Activated CD8-positive, alpha-beta memory T cell treated with anti-CD3 and anti-CD28 coated beads for 24 hours (primary cell): ENCODE measurements at places on chromosomes 2 and 18.
A peak's percentile ranks its signal among the peaks of the same experiment; 100 is the strongest.

DNA sequence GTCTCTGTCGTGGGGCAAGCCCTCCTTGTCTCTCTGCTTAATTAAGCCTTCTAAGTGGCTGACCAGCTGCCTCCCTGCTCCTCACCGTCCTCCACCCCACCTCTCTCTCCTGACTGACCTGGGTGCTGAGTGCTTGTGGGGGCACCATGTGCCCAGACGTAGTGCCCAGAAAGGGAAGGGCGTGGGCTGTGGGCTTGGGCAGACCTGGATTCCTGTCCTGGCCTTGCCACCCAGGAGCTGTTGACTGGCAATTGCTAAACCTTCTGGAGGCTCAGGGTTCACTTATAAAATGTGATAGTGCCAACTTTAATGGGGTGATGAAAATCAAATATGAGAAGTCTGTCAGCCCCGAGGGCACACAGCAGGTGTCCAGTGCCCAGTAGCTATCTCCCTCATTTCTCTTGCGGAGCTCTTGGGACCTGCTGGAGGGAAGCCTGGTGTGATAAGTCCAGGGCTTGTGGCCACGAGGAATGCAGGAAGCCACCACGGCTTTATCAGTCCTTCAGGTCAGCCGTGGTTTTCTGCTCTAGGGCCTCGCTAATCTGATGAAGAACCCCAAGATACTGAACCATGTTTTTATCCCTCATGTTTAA, 22.0 kb upstream of the INHBB start:
- no peak for DNase-seq

DNA sequence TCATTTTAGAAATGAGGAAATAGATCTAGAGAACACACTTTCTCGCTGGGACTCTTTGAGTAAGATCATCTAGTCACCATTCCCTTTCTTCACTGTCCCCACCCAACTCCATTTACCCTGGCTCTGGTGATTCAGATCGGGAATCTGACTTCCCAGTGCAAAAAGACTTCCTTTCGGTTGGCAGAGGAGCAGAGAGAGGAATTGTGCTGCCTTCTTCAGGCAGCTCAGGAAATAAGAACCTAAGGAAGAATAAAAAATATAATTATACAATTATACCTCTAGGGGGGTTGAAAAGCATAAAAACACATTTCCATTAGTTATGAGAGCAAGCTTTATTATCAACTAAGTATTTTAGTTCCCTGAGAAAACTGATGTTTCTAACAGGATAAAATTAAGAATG, 9.3 kb upstream of the MPP4 start:
- no peak for DNase-seq

DNA sequence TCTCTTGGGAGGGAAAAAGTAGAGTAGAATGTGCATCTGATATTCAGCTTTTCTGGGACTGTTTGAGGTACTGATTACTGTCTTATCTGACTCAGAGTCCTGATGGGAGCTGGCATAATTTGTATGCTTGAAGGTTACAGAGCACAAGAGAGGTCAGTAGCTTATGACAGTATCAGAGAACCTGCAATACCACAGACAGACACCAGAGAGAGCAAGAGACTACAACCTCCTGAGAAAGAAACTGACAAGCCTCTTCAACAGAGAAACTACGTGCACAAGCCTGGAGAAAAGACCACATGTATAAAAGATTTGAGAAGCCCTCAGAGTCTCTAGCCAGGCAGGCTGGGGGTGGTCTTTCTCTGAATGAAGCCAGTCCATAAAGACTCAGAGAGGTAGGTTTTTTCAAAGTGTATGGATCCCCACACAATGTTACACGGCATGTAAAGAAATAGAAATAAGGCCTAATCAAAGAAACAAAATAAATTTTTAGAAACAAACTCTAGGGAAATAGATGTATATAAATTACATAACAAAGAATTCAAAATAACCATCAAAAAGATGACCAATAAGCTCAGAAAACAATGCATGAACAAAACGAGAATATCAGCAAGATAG, 568.3 kb downstream of the LRRTM4 start:
- no peak for DNase-seq

- no peak for DNase-seq
These were observed 85.7 kb downstream of the SLC4A3 start for GRCh38 chr2:219713110-219713509.

DNA sequence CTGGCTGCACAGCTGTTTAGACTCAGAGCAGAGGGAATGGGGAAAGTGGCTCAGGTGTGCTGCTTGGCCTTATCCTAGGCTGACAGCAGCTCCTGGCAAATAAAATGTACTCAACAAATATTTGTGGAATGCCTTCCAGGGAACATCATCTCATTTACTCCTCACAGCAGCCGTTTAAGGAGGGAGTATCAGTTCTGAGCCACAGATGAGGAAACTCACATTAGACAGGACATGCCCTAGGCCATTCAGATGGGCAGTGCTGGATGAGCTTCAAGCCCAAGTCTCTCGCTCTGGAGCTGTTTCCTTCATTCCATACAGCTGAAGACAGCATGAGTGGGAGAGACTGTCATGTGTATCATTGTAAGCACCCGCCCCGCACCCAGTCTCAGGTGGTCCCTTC, 129.6 kb upstream of the CNGA3 start:
- DNase-seq: no peak

DNA sequence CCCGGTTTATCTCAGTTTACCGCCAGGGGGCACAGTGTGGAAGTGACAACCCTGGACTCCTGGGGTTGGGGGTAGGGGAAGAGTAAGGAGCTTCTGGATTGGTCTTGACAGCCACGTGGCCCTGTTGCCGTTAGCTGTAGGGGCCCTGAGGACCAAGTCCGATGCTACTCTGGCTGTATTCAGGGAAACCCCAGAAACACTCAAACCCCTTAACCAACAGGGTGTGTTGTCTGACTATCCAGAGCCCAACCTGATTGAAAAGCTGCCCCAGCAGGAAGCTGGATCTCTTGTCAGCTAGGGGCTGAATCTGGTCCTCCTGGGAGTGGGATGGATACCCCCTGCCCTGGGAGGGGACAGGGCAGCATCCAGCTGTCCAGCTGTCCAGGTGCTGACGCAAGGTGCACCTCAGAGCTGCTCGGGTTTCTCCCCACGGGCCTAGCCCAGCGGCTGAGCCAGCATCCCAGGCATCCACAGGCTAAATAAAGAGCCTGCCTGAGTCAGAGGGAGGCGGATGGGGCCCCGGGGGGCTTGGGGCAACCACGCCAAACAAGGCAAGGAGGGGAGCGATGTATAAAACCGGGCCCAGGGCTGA, 3.1 kb upstream of the GMPPA start:
- peak; percentile 79 for DNase-seq

DNA sequence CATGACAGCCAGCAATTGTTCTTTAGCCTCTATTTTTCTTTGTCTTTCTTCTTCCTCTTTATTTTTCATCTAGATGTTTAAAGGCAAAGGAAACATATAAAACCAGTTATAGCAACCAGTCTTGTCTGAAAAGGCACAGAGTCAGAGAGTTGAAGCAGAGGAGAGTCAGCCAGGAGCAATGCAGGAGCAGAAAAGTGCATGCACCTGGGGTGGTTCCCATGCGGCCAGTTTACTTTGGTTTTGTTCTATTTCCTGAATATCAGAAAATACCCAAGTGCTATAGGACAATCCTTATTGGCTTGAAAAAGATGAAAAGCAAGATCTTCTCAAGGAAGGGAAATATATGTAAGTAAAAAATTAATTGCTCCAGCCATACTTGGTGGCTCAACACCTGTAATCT, 44.9 kb downstream of the CFAP210 start:
- no peak for DNase-seq

DNA sequence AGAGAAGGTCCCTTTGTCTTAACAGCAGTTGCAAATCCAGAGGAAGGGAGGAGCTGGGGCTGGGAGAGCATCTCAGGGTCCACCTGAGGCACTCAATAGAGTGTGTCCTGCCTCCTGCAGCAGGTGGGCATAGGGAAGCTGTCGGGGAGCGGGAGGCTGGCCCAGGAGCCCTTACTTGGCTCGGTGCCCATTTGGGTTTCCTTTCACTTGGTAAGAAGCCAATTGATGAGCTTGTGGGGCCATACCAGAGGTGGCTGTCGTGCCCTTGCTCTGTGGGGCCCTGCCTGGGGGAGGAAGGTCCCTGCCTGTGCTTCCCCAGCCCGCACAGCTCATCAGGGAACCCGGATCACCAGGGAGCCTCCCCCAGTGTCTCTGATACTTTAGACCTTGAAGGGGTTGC, 229.7 kb downstream of the DYSF start:
- DNase-seq: no peak

DNA sequence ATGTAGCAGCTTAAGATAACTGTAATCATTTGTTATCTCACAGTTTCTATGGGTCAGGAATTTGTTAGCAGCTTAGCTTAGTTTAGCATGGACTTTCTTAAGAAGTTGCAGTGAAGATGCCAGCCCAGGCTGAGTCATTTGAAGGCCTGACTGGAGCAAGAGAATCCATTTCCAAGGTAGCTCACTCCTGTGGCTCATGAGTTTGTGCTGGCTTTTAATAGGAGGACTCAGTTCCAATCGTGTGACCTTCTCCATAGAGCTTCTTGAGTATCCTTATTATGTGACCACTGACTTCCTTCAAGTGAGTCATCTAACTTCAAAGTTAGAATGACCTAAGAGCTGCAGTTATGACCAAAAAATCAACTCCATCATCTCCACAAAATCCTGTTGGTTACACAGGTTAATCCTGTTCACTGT, 1.4 kb downstream of the GPATCH11 start:
- DNase-seq: no peak

DNA sequence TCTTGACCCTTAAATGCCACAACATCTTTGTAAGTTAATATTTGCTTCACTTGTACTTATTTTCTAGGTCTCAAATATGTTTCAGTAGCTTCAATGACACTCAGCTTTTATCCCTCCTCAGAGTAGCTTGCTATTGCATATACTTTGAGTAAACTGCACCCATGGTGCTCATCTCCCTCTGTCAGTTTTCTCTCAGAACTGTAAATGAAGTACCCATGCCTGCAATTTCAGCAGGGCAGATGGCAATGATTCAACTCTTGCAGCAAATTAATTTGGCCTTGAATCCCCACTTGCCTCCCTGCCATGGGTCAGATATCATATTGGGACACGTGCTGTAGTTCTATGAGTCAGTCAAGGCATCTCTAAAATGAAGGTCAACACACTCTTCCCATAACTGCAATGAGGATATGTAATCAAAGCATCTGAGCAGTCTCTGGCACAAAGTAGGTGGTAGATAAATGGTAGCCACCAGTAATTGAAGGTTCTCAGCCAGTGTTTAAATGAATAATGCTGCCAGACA, 225.8 kb downstream of the PIEZO2 start:
- DNase-seq: no peak

DNA sequence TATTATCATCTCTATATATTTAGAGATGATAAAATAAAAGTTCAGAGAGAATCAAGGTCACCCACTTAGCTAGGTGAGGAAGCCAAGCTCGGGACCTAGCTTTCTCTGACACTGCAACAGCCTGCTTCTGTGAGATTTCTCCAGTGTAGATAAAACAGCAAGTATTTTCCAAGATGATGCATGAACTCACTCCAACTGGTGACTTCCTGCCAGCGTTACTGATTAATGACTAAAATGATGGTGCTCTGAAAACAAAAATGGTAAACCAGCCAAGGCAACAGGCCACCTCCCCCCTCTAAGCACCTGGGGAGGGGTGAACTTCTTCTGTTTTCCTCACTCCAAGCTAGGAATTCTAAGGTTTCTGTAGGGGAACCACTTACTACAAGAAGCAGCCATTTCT, 510.2 kb upstream of the ID2 start:
- DNase-seq: no peak

- no peak for DNase-seq
These were observed 121.8 kb upstream of the EPAS1 start for GRCh38 chr2:46175419-46175818.

DNA sequence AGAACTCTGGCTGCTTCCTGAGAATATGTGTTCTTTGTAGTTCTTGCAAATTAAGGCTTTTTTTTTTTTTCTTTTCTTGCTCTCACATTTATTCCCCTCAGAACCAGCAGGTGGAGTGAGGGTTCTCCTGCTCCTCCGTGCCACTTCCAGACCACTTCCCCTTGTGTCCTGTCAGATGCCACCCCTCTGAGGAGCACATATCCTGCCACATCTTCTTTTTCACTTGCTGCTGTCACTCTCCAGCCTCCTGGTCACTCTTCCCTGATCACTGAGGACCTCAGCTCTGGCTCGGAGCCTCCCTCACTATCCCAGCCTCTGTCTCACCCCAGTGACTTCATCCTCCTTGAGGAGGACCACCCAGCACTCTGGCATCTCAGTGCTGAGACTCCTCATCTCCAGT, 100.5 kb downstream of the TACR1 start:
- no peak for DNase-seq

GRCh38 chr18:23927821-23928746, 86.5 kb upstream of the TTC39C start:
- no peak for DNase-seq

GRCh38 chr18:22088029-22088428, 81.4 kb upstream of the GATA6 start:
- DNase-seq: no peak

GRCh38 chr2:7131261-7131660, 214.0 kb downstream of the RNF144A start:
- DNase-seq: no peak

DNA sequence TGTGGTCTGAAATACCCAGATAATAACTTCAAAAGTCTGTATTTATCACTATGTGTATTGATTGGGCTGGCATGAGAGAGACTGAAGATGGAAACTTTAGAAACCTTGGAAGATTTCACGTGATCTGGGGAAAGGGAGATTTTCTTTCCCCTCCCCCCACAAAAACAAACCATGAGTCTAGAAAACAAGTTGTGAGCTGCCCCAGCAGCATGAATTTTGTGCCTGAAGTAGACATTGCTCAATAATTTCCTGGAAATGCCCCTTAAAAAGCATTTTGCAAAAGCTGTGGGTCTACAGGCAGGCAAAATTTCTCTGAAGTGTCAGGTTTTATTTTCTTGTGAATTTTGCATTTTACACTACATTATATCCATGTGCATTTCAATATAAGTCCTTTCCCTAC, 101.8 kb downstream of the ETAA1 start:
- DNase-seq: no peak
